Hematopoietic multipotent progenitor cell treated with erythropoietin and hydrocortisone succinate and interleukin-3 and kit ligand, for 4 days (in vitro differentiated cells): ENCODE measurements at places on chromosomes 1 and 21.
A peak's percentile ranks its signal among the peaks of the same experiment; 100 is the strongest.

GRCh38 chr21:24577301-24577700, 1030.0 kb downstream of the MRPL39 start:
- no peak for DNase-seq

- DNase-seq, result no peak
These were observed 38.6 kb upstream of the RGS18 start for GRCh38 chr1:192119701-192120100.

GRCh38 chr1:21565285-21565684, 56.1 kb downstream of the ALPL start:
- no peak for DNase-seq

- DNase-seq, result no peak
These were observed 166.3 kb downstream of the BARHL2 start for GRCh38 chr1:90550626-90551406.

DNA sequence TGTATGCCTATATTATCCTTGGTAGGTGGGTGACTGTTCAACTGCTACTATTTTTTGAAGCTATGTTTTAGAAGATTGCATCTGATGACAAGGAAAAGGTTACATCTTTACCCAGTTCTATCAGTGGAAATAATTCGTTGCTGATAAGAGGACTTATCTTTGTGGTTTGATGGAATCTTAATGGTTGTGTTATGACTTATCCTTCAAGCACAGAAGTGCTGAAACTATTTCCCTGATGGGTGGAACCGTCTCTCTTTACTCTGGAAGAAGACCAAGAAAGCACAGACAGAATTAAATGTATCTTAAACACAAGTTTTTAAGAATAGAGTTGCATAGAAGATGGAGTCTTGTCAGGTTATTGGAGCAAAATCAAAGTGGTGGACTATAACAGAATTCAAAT, 437.7 kb upstream of the KAZN start:
- no peak for DNase-seq

GRCh38 chr1:30911059-30911954, 2.7 kb upstream of the SDC3 start:
- DNase-seq, result peak; percentile 89

DNA sequence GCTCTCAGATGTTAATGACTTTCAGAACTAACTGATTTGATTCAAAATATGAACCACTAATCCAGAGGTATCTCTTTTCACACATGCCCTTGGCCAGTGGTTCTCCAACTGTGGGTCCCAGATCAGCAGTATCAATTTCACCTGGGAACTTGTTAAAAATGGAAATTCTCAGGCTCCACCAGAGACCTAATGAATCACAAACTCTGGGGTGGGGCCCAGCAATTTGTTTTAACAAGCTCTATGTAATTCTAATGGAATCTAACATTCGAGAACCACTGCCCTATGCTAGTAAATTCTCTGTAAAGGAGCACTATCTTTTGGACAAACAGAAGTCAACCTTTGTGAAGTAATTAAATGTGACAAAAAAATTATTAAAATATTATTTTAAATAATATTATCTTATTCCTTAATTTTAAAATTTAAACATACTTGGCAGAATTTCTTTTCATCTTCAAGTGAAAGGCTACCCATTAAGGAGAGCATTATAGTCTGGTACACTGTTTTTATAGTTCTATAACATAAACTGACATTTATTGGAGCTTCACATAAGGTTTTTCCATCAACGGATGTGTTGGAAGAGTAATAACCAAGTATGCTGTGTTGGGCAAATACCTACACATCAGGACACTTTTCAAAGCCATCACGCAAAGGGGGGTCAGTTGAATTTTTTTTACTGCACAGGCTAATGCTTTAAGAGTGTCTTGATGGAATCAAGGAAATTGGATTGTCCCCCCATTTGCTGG, 130.4 kb downstream of the LHX4 start:
- DNase-seq, result no peak

DNA sequence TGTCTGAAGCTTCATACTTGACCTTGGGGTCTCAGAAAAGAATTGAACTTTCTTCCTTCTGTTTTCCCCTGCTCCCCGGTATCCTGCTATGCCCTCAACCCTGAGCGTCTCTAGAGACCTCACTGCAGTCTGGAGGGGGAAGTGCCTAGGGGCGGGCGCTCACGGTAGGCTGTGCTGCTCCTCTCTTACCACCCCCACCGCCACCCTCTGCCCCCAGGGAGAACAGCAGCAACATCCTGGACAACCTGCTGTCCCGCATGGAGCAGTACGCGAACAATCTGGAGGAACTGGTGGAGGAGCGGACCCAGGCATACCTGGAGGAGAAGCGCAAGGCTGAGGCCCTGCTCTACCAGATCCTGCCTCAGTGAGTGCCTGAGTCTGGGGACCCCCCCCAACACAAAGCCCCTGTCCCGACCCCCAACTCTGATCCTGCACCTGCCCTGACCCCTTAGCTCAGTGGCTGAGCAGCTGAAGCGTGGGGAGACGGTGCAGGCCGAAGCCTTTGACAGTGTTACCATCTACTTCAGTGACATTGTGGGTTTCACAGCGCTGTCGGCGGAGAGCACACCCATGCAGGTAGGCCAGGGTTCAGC, 10.3 kb downstream of the NPR1 start:
- DNase-seq, result no peak

- DNase-seq, result no peak
These were observed 655.4 kb downstream of the RWDD3 start for GRCh38 chr1:95889400-95889799.

GRCh38 chr1:219391297-219391696, 217.6 kb downstream of the LYPLAL1 start:
- DNase-seq, result no peak

DNA sequence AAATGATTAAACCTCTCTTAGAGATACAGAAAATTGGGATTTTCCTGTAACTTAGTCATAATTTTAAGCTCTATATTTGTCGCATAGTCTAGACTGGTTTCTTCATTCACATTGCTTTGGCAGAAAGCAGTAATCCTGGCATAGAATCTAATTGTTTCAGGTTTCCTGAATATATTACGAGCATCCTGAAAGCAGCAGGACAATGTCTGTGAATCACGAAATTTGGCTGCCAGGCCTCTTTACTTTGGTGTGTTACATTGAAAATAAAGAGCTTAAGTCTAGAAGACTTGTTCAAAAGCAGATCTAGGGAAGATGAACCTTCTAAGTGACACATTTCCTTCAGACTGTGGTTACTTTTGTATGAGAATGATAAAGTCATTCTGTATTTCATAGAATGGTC, 72.2 kb downstream of the TDRD5 start:
- DNase-seq, result no peak

GRCh38 chr1:94044290-94044790, 76.6 kb downstream of the ABCA4 start:
- DNase-seq, result peak; percentile 55

GRCh38 chr1:205477121-205477758, 21.4 kb upstream of the BLACAT1 start:
- DNase-seq, result no peak

DNA sequence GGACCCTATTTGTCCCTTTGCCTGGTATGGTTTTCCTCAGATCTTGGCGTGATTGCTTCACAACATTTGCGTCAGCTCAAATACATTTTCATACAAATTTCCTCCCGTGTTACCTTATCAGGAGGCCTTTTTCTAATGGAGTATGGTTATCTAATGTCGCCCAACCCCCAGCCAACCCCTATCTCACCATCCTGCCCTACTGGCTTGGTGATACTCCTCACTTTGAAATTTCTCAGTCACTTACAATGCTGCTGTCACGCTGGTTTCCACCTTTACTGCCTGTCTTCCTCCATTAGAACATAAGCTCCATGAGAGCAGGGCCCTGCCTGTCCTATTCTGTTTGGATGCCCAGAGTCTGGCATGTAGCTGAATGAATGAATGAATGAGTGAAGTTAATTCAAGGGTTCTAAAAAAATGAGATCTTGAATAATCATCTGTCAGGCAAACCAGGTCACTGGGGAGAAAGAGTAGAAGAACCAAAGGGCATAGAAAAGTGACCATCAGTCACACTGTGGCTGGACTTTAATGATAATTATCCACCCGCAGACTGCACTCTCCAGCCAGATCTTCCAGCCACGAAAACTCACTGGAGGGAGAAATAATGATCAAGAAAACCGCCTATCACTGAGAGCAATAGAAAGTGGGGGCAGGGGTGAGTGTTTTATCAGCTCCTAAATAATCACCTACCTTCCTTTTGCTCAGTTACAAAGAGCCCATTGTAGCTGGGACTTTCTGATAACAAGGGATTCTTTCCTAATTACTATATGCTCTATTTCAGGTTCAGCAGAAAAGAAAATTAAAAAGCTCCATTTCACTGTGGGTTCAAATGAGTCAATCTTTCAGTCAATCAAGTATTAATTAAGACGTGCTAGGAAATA, 21.3 kb downstream of the KIAA0040 start:
- peak; percentile 56 for DNase-seq

- peak; percentile 84 for DNase-seq
These were observed 178.0 kb downstream of the CAMTA1 start for GRCh38 chr1:6962996-6963911.

GRCh38 chr1:117113199-117113598, 8.3 kb downstream of the TRIM45 start:
- no peak for DNase-seq

DNA sequence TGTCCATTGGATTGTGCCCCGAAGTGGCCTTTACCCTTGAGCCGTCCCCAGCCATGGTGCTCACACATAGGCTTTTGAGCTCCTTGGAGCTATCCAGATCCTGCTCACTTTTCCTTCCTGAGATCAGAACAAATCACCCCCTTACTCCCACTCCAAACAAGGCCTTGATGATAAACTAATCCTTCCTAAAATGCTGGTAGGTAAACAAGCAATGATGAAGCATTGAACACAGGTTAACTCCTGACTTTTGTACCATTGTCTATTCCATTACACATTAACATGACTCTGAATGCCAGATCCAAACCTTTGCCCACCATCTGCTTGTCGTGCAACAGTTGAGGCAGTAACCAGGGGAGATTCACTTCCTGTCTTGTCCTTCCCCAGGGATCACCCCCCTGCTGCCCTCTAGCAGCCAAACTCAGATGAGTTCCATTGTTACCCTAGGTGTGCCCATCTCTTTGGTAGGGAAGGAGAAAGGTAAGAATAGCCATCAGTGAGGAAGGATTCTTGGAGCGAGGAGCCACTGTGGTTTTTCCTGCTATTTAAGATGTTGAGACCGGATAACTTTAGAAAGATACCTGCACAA, 79.5 kb upstream of the DNAJC6 start:
- DNase-seq, result no peak

DNA sequence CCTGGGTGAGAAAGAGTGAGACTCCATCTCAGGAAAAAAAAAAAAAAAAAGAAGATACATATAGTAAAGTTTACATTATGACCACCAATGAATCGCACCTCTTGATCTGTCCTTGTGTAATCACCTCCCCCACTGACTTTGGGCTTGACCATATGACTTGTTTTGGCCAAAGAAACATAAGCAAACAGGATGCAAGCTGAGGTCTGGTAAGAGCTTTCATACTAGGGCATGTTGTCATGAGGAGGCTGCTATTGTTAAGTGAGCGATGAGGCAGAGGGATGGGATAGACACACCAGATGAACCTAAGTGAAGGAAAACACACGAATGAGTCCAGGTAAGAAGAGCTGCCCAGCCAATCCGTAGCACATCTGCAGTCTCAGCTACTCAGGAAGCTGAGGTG, 10.7 kb downstream of the ENAH start:
- no peak for DNase-seq

- DNase-seq, result no peak
These were observed 66.1 kb downstream of the PLXNA2 start for GRCh38 chr1:208178091-208178529.

DNA sequence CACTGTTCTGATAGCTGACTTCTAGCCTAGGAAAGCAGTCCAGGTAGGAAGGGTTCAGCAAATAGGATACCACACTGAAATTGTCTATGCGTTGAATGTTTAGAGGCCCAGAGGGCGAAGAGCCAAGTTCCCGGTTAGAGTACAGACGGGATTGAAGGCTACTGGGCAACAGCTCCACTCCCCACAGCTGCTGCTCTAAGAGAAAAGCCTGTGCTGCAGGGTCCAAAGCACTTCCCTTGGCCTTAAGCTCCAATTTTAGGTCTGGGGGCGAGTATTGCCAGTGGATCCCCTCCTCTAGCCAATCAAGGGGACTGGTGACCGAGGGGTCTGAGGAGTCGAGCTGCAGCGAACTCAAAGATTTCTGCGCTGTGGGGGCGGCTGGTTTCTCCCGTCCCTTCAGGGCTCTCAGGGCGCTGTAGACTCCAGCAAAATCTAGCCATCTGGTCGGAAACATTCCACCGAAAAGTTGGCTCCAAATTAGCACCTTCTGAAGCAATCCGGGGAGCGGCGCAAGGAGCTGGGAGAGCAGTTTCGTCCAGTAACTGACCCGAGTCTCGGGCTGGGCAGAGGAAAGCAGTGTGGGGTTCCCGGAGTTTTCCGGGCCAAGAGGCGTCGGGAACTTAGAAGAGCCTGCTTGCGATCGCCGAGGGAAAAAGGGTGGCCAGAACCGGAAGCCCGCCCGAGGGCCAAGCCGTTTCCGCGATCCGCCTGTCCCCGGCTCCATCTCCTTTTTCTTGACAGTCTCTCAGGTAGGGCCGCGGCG, 748 bp downstream of the PPP1R15B start:
- DNase-seq, result peak; percentile 70

GRCh38 chr1:94286864-94287437, 49.6 kb upstream of the ARHGAP29 start:
- DNase-seq, result no peak

- DNase-seq, result no peak
These were observed 282.4 kb downstream of the TM2D1 start for GRCh38 chr1:61442544-61442943.

DNA sequence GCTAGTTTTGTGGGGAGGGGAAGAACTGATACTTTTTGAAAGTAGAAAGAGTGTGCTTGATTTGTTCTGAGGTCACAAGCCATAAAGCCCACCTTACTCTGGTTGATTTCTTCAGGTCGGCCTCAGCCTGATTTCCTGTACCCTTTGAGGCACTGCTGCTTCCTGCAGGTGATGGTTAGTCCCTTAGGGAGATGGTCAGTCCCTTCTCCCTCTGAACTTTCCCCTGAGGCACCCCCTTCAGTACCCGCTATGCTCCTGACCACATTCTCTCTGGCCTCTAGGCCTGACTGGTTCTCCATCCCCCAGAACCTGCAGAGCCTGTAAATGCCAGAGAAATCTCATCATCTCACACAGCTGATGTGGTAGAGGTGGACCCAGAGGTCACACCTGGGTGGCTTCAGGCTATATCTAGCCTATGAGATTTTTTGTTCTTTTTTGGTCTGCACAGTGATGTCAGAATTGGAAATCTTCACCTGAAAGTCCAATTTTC, 15.0 kb upstream of the ID3 start:
- DNase-seq, result no peak

DNA sequence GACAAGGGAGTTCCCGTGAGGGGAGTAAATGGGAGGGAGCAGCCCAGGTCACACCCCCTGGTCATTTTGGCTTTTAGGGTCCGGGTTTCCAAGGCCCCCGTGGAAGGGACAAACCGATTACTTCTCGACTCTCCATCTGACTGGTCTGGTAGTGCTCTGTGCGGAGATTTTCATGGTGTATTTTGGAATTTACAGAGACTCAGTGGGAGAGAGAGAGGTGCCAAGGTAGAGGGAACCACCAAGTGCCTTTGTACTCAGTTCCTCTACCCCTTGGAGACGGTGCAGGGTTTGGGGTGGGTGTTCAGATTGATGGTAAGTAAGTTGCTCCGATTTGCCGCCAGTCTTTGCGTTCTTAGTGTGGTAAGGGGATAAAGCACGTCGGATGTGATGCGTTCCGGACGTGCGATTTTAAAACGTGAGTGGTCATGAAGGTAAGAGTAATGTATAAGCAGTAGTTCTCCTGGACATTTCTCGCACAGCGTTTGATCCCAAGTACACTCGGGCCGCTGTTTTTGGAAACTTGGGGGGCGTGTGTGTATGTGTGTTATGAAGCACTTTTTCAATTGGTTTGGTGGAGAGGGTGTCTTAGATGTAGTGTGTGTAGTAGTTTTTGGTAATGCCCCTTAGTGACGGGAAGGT, 682 bp downstream of the SUCO start:
- DNase-seq, result peak; percentile 60
